Ascending aorta (tissue), 2 donors: ENCODE measurements at places on chromosomes 11 and 22.

DNA sequence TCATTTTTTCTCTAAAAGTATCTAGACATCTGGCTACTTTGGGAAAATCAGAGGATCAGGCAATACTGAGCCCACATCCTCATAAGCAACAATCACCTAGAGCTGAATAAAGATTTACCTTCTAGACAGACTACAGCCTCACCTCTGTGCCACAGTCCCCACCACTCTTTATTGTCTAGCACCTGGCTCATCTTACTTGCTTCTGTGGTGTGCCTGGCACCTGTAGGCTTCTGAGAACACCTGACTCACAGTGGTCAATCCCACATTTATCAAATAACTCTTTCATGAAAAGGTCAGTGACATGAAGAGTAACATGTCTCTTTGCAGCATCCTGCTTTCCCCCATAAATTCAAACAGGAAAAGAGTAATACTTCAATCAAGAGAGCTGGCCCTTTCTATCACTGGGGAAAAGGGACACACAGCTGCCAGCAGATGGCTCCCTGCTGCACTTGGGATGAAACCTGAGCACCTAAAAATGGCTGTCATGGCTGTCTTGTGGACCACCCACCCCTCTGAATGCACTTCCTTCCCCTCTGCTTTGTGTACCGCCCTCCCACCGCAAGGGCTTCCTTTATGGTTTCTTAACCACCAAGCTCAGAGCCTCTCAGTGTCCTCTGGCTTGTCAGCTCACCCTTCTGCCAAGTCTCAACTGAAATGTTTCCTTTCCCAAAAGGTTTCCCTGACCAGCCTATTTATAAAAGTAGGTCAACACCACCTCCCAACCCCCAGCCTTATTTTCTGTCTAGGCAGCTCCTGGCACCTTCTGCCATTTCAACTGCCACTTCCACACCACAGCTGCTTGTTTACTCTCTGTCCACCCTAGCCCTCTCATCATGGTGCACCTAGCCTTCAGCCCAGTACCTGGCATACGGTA is 9.3 kb downstream of the TFIP11 start:
- peaks cover 97% of the 10 kb centered on the region for H3K36me3 ChIP-seq
- H3K27me3 ChIP-seq, result no peaks in the 10 kb centered on the region
- no peak for DNase-seq
- H3K27ac ChIP-seq, result no peak overlapping the region
- no peaks in the 10 kb centered on the region for H3K4me1 ChIP-seq

GRCh38 chr11:75780888-75781287 is 12.3 kb downstream of the DGAT2 start:
- no peaks in the 10 kb centered on the region for H3K27me3 ChIP-seq
- no peaks in the 10 kb centered on the region for H3K36me3 ChIP-seq
- H3K27ac ChIP-seq, result no peak overlapping the region
- H3K4me3 ChIP-seq, result no peak overlapping the region
- no peak for DNase-seq
- H3K4me1 ChIP-seq, result no peaks in the 10 kb centered on the region

DNA sequence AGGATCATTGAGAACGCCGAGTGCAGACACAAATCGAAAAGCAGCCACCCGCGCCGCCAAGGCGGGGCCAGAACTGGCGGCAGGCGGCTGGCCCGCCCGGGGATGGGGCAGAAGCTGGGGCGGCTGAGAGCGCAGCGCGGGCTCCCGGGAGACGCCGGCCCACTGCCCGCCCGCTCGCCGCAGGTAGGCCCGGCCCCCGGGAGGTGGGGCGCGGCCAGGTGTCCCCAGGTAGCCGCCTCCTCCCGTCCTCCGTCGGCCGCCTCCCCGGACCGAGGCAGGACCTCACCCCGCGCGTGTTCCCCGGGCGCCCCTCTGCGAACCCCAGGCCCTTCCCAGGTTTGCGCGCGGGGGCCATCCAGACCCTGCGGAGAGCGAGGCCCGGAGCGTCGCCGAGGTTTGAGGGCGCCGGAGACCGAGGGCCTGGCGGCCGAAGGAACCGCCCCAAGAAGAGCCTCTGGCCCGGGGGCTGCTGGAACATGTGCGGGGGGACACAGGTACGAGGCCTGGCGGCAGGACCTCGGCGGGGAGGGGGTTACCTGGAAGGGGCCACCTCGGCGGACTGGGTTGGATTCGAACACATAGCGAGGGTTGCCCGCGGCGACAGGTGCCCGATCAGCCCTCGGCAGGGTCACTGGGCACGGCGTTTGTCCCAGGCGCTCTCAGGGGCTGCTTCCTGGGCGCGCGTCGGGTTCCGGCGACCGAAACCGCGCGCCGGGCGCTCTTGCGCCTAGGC is at the start of gene PRRG4:
Gene PRRG4, plus strand, starts transcription at position 248 of the 733 bp plus-strand sequence. CDS start 603 bp downstream, outside the sequence.
- H3K4me3 ChIP-seq, result peak within 1 kb of the TSS; percentile 65
- H3K27me3 ChIP-seq, result no peaks in the 10 kb centered on the region
- H3K36me3 ChIP-seq, result no peaks in the 10 kb centered on the region
- no peak within 1 kb of the TSS for H3K27ac ChIP-seq
- peak; percentile 12 for DNase-seq

- no peaks in the 10 kb centered on the region for H3K36me3 ChIP-seq
- H3K4me3 ChIP-seq, result no peak overlapping the region
- no peaks in the 10 kb centered on the region for H3K27me3 ChIP-seq
- DNase-seq, result no peak
- no peaks in the 10 kb centered on the region for H3K4me1 ChIP-seq
- no peak overlapping the region for H3K27ac ChIP-seq
These were observed 12.0 kb downstream of the UPK3A start for GRCh38 chr22:45296628-45297297.

- H3K4me1 ChIP-seq, result no peaks in the 10 kb centered on the region
- no peak for DNase-seq
- H3K36me3 ChIP-seq, result no peaks in the 10 kb centered on the region
- no peak overlapping the region for H3K4me3 ChIP-seq
These were observed 13.6 kb downstream of the APOL5 start for GRCh38 chr22:35731321-35731720.

GRCh38 chr11:15170698-15171097 is 56.0 kb downstream of the INSC start:
- H3K36me3 ChIP-seq, result no peaks in the 10 kb centered on the region
- H3K4me1 ChIP-seq, result no peaks in the 10 kb centered on the region
- DNase-seq, result no peak

- no peaks in the 10 kb centered on the region for H3K27me3 ChIP-seq
- H3K4me1 ChIP-seq, result no peaks in the 10 kb centered on the region
- no peak overlapping the region for H3K4me3 ChIP-seq
- DNase-seq, result no peak
- H3K27ac ChIP-seq, result no peak overlapping the region
These were observed 382.6 kb downstream of the INSC start for GRCh38 chr11:15497366-15497765.

DNA sequence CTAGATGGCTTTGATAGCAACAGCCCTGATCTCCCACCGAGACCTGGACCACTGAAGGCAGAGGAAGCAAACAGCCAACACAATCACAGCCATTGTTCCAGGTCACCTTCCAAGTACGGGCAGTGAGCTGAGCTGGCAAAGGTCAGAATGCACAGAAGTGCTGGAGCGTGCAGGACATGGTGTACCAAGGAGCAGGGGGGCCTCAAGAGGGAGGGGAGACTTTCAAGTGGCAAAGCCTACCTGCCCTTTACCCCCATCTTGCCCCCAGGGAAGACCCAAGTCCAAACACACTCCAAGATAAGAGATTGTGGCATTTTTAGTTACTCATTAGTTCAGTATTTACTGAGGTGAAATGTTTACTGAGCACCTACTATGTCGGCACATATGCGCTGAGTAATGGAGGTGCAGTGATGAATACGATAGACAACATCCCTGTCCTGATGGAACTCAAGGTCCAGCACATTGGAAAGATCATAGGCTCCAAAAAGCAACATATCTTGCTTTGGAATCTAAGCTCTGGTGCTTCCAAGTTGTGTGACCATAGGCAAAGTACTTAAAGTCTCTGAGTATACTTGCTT is 26.0 kb upstream of the TTC12 start:
- H3K4me1 ChIP-seq, result no peaks in the 10 kb centered on the region
- no peak for DNase-seq
- no peaks in the 10 kb centered on the region for H3K36me3 ChIP-seq
- H3K4me3 ChIP-seq, result no peak overlapping the region

DNA sequence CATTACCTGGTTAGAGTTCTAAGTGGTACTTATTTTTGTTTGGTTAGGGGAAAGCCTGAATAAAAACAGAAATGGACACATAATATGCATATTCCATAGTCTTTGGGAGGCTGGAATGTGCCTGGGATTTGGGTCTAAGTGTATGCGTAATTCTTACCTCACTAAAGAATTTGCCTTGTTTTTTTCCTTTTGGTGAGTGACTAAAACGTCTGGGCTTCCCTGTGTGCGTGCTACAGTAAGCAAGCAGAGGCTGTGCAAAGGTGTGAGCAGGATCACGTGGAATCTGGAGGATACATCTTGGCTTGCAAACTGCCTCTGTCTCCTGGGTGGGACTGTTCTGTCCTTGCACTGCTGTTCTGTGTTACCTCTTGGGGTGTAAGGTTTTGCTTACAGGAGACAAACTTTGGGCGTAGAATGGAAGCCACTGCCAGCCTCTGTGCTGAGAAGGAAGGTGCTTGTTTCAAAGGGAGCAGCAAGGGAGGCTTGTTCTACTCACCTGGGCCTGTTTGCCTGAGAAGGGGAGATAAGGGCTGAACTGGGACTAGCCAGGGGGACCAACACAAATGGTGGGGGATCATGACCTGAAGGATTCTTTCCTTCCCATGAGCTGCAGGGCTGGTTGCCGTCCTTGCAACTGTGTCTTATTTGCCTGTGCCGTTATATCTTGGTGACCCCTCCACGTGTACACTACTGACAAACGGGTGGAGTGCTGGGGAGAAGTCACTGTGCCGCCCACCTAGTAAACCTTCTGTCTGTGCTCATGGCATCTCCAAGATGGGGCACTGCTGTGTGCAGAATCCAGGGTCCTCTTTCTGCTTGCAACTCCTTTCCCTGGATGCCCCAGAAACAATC is 4.5 kb downstream of the NEAT1 start:
- peaks cover 4% of the 10 kb centered on the region for H3K4me1 ChIP-seq
- H3K4me3 ChIP-seq, result peak overlapping the region; percentile 80
- H3K36me3 ChIP-seq, result peaks cover 37% of the 10 kb centered on the region
- no peak for DNase-seq
- peak overlapping the region; percentile 97 for H3K27ac ChIP-seq

DNA sequence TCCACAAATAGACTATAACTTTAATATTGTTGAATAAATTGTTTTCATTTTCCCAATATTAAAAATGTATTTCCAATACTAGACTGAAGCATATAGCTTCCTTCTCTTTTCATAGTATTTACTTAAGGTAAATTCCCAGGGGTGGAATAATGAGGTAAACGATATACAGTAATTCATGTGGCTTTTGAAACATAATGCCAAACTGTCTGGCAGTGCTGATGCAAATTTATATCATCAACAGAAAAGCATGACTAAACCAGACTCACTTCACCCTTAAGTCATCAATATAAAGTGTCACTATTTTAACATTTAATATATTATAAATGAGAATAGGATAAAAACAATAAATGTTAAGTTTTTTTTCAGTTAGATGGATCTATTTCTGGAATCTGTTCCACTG is 13.6 kb downstream of the C2CD3 start:
- H3K4me3 ChIP-seq, result no peak overlapping the region
- no peak overlapping the region for H3K27ac ChIP-seq
- no peaks in the 10 kb centered on the region for H3K4me1 ChIP-seq
- no peaks in the 10 kb centered on the region for H3K36me3 ChIP-seq

DNA sequence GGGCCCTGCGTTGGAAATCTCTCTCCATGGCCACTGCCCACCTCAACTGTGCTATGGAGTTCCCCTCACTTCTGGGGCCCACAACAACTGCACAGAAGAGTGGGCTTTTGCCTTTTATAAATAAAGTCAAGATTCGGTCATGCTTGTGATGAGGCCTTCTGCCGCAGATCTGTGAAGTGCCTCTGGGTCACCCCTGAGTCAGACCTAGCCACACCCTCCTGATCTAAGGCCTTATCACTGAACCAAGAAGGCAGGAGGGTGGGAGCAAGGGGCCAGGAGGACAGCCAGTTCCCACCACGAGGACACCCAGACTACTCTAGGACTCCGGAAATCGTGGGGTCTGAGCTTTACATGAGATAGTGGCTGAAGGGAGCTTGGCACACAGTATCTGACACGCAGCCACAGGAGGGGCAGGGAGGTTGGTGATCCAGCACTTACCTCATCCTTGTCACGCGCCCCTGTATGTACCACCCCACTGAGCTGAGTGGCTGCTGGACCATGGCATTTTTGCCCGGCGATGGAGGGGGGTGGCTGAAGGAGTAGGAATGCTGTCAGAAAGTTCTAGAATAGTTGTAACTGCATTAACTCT is 115.7 kb downstream of the ABTB2 start:
- H3K4me3 ChIP-seq, result no peak overlapping the region
- DNase-seq, result no peak
- H3K27me3 ChIP-seq, result no peaks in the 10 kb centered on the region
- peak overlapping the region; percentile 7 for H3K27ac ChIP-seq
- H3K4me1 ChIP-seq, result peaks cover 7% of the 10 kb centered on the region

GRCh38 chr22:22855617-22856308 is 31.9 kb upstream of the IGLL5 start:
- DNase-seq, result no peak
- H3K27ac ChIP-seq, result no peak overlapping the region
- no peaks in the 10 kb centered on the region for H3K4me1 ChIP-seq

- no peaks in the 10 kb centered on the region for H3K4me1 ChIP-seq
- H3K27ac ChIP-seq, result no peak overlapping the region
- no peak for DNase-seq
- no peaks in the 10 kb centered on the region for H3K27me3 ChIP-seq
These were observed 300.5 kb downstream of the MIAT start for GRCh38 chr22:26957897-26958296.

GRCh38 chr11:120304526-120304925 is 20.6 kb upstream of the TLCD5 start:
- DNase-seq, result no peak
- no peaks in the 10 kb centered on the region for H3K27me3 ChIP-seq
- H3K4me3 ChIP-seq, result no peak overlapping the region
- no peak overlapping the region for H3K27ac ChIP-seq

DNA sequence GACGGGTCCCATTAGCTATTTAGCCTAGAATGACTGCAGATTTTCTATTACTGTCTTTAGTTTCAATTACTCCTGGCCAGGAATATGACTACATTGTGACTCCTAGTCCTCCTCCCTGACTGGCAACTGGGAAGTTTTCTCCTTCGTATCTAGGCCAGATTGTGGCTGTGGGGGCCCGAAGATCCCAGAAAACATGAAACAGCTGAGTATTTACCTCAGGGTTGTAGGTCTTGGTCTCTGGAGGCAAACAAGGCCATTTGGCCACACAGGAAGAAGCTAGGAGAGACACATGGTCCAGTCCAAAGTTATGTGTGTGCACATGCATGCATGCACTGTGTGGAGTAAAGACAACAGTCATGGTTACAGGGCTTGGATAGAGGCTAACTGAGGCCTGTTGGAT is 10.2 kb upstream of the GDPD4 start:
- no peak for DNase-seq
- no peaks in the 10 kb centered on the region for H3K36me3 ChIP-seq
- no peak overlapping the region for H3K4me3 ChIP-seq
